ENCODE measurements at places on chromosomes 2 and 18.

DNA sequence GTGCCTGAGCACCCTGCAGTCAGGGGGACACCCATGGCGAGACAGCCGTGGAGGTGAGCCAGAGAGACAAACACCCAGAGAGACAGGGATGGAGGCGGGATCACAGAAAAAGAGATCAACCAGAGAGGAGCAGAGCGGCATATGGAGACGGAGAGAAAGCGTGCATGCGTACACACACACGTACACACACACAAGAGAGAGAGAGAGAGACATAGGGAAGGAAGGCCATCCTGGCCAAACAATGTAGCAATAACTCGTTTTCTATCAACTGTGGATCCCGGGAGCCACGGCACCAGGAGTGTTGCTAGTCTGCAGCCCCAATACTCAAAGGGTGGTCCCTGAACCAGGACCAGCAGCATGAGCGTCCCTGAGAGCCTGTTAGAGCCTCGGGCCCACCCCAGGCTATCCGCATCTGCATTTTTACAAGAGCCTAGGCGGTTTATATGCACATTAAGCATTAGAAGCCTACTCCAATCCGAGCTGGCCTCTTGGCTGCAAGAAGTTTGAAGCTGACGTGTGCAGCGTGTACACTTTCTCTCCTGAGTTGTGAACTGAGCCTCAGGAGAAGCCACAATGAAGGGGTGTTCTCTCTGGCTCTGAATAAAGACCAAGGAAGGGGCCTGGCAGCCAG lies 50.1 kb upstream of the MYCN start:
- DNase-seq: no peak

DNA sequence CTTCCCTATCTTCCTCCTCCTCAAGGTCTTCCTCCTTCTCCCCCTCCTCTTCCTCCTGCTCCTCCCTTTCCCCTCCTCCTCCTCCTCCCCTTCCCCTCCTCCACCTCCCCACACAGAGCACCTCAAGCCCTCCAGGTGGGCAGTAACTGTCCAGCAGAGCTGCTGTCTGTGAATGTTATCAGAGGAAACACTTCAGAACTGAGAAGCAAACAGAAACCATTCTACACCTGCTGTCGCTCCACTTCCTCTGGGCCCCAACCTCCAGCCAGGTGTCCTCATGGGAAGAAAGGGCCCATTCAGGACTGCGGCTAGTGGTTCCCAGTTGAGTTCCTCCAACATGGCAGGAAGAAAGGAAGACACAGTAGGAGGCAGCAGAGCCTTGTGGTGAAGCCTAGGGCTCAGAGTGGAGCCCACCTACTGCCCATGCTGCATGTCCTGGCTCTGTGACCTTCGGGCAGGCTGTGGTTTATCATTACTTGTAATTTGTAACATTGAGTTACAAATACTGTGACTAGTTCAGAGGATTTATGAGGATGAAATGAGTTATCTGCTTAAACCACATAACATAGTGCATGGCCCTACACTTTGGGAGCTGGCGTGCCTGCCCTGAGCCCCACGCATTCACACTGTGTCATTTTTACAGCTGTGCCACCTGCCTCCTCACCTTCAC lies 165.9 kb upstream of the ID2 start:
- no peak for DNase-seq

GRCh38 chr18:57921708-57922107 lies 118.6 kb upstream of the ATP8B1 start:
- peak; percentile 16 for DNase-seq

DNA sequence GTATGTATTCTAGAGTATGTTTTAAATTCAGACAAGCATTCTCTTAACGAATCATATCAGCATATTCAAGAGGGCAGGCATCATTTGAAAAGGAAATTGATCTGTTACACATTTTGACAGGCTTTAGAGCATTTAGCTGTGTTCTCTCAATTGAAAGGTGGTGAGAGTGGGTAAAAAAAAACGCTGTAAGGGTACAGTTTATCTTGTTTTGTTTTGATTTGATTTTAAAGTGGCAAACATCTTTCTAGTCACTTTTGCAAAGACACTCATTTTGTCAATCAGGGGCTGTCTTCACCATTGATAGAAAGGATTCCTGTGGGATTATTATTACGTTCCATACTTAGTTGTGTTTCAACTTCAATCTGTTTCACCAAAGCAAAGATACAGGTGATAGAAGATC lies 2.2 kb downstream of the CDH19 start:
- no peak for DNase-seq

DNA sequence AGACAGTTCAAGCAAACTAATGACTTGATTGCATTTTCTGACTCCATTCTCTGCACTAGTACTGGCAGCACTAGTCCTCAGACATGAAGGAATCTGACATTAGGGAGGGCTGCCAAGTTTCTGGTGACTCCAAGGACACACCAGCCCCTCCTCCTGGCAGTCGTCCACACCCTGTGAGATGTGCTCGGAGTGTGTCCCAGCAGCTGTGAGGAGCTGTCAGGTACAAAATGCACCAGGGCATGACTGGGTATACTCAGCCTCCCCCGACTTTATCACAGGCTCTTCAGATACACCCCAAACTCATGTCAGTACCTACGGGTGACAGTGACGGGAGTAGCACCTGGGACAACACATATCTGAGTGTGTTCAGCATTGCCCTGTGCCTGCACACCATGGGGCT lies 43.1 kb downstream of the EDAR start:
- no peak for DNase-seq

- DNase-seq: peak; percentile 46
Observed at GRCh38 chr2:19046986-19047780, 311.2 kb downstream of the OSR1 start.

- no peak for DNase-seq
Observed at GRCh38 chr2:172855588-172855987, 119.9 kb downstream of the RAPGEF4 start.

DNA sequence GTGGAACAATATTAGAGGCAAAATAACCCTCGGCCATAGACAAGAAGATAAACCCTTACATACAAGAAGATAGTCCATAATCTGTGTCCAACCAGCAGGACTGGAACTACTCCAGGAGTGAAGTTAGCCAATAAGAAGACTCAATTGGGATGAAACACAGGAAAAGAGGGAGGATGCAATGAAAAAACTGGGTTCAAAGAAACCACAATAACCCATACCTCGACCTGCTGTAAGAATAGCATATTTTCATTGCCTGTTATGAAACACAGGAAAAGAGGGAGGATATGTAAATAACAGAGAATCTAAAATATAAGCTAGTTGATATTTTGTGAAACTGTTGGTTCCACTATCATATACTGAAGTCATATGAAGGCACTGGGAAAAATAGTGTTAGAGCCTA lies 87.1 kb upstream of the CSRNP3 start:
- DNase-seq: no peak

DNA sequence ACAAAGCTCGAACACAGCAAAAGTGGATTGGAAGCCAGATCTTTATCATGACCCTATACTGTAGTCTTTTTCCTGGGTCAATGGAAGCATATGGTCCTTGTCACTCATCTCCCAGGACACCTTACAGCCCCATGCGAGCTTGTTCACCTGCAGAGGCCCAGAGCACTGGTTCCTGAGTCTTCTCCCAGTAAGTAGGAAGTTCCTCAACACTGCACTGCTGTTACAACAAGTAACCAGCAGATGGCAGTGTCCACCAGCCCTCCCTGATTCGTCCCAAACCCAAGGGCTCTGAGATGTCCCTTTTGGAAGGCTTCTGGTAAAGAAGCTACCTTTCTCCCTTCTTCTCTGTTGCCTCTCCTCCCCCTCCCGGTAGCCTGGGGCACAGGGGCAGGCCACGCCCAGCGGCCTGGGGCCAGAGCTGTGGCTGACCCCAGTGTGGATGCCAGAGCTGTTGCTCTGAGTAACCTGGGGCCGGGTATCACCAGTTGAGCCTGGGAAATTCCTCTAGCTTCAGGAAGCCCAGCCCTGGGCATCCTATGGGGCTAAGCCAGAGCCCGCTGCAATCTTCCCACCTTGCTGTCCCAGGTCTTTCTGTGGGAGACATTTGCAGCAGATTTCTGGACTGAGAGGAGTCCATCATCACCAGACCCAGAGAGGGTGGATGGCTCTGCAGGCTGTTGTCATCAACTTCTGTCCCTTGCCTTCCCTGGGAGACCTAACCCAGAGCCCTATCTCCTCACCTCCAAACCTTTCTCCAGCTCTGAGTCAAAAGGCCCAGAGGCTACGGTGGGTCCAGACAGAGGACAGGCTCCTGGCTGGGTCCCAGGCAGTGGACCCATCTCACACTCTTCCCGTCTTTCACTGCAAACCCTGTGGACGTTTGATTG lies 5.3 kb upstream of the GDF7 start:
- DNase-seq: peak; percentile 78

- peak; percentile 83 for DNase-seq
Observed at GRCh38 chr2:113890253-113891235, 655 bp downstream of the ACTR3 start.

DNA sequence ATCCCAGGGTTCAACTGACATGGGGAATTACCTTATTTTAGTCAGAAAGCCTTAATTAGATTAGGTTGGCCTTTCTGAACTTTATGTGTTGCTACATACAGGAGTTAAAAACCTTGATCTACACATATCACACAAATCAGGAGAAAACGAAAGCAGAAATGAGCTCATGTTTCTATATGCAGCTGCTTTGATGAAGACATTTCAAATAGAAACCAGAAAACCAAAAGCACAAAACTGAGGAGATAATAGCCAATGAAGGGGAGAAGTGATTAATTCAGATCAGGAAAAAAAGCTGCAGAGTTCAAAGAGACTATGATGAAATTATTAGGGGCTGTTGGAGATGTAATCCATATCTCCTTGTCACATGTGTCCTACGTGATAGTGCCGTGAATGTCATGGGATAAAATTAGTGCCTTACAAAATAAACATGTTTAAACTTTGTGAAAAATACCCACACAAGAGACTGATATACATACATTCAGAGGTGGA lies 255.0 kb downstream of the CAMKMT start:
- no peak for DNase-seq

- DNase-seq: no peak
Observed at GRCh38 chr2:112641701-112642100, 4.0 kb upstream of the SLC20A1 start.

DNA sequence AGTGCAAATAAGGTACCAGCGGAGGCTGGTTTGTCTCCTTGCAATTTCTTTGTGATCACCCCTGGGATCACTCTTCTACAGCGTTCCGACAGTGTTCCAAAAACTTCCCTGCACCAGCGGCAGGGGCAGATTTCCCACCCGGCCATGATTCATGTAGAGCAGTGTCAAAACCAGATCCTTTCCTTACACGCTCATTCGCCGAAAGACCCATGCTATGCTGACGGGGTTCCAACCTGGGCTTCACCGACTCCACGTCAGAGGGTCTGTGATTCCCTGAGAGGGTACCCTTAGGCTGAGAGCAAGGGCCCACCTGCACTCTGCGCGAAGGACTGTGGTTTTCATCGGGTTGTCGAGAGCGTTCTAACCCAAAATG lies 423 bp upstream of the TTC27 start:
- DNase-seq: no peak

- peak; percentile 44 for DNase-seq
Observed at GRCh38 chr2:113847144-113847543, 42.7 kb upstream of the ACTR3 start.

GRCh38 chr2:85264471-85264870 lies 63.3 kb downstream of the TGOLN2 start:
- DNase-seq: peak; percentile 43

- DNase-seq: no peak
Observed at GRCh38 chr2:154699575-154699930, 1.1 kb downstream of the KCNJ3 start.

DNA sequence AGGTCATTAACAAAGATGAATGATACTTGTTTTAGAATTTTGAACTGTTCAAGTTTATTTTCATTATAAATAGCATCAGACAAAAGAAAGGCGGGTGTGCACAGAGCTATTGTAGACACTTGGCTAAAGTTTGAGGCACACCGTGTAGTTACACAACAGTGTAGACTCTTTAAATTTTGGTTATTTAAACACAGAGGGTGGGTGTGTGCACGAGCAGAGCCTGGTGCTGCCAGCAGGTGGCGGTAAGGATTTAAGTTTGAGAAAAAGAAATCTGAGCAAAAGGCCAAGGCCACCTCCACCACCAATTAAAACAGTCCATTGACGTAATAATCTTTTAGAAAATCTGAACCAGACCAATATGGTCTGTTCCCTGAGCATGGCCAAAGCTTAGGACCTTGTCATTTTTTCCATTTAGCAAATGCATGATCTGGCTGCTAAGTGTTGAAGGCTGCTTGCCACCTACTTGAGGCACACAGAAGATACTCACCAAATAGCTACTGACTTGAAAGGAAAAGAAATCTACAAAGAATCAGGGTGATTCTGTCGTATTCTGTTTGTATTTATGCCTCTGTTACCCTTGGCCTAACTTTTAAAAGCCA lies 14.3 kb downstream of the COPS7B start:
- DNase-seq: peak; percentile 40

- no peak for DNase-seq
Observed at GRCh38 chr2:127486247-127487058, 39.8 kb downstream of the IWS1 start.

DNA sequence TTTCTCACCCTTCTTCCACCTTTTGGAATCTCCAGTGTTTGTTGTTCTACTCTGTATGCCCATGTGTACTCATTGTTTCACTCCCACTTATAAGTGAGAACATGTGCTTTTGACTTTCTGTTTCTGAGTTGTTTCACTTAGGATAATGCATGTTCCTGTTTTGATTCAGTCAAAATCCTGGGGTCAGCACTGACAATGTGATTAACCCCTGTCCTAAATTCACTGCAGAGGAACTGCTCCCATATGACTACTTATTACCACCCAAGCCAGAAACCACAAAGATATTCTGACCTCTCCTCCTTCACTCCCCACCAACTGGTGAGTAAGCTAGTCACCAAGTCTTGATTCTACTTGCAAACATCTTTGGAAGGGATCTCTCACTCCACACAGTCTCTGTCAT lies 251.4 kb upstream of the TCF4 start:
- DNase-seq: peak; percentile 81

- DNase-seq: no peak
Observed at GRCh38 chr2:183665425-183665824, 541.2 kb downstream of the NUP35 start.

DNA sequence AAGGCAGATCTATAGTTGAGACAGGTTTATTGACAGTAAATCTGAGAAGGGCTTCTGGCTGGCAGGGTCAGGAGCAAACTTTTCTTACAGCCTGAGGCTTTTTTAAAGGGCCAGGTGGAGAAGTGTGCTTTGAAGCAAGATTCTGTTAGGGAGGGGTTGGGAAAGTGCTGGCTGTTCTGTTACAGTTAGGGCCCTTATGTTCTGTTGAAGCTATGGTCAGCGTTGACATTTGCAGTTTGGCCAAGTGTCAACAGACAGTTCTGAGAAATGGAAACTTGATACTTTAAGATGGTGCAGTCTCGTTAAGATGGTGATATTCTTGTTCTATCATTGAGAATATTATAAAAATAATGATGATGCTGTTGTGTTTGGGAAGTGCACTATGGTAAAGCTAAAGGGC lies 154.2 kb downstream of the RDH14 start:
- DNase-seq: no peak
